ENCODE measurements at places on chromosomes 13 and 19.
A peak's percentile ranks its signal among the peaks of the same experiment; 100 is the strongest.

- peak; percentile 48 for DNase-seq
Observed at GRCh38 chr13:73765651-73766384, 368.4 kb downstream of the KLF12 start.

GRCh38 chr13:113062691-113063090 lies 42.9 kb upstream of the F7 start:
- DNase-seq: no peak

- no peak for DNase-seq
Observed at GRCh38 chr13:71089056-71089455, 777.9 kb downstream of the DACH1 start.

DNA sequence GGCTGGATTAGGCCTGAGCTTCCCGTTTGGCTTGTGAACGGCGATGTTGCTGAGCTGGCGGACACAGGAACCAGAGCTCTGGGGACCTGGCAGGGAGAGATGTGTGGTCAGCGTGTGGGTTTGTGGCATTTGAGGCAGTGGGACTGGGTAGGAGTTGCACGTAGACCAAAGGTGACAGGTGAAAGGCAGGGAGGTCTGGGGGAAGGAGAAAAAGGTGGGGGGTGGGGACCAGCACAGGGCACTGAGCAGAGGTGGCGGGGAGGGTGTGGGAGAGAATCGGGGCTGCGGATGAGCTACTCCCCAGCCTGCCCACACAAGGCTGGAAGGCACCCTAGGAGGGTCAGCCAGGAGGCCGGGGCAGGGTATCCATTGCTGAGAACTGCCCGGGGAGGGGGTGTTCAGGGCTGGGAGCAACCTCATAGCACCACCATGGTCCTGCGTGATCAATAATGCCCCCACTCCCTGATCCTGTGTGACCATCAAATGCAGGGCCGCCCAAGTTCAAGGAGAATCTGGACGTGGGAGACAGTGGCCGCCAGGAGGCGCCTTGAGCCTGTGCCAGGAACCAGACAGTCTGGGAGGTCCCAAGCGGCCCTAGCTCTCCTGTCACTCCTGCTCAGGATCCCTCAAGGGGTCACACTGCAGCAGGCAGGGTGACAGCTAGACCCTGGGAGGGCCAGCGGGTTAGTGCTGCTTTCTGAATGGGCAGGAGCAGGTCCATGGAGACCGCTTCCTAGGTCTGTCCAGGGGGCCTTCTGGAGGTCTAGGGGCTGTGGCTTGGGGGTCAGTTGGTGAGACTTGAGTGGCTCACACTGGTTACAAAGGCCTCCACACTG lies 12.8 kb upstream of the SELENOW start:
- DNase-seq: no peak

Data from stimulated activated CD4-positive, alpha-beta T cell treated with anti-CD3 and anti-CD28 coated beads, Interleukin-1b, Interleukin-23, amount 100 ng/mL, for 4 hours (primary cell).